ENCODE measurements at places on chromosomes 2 and 18.
A peak's percentile ranks its signal among the peaks of the same experiment; 100 is the strongest.

DNA sequence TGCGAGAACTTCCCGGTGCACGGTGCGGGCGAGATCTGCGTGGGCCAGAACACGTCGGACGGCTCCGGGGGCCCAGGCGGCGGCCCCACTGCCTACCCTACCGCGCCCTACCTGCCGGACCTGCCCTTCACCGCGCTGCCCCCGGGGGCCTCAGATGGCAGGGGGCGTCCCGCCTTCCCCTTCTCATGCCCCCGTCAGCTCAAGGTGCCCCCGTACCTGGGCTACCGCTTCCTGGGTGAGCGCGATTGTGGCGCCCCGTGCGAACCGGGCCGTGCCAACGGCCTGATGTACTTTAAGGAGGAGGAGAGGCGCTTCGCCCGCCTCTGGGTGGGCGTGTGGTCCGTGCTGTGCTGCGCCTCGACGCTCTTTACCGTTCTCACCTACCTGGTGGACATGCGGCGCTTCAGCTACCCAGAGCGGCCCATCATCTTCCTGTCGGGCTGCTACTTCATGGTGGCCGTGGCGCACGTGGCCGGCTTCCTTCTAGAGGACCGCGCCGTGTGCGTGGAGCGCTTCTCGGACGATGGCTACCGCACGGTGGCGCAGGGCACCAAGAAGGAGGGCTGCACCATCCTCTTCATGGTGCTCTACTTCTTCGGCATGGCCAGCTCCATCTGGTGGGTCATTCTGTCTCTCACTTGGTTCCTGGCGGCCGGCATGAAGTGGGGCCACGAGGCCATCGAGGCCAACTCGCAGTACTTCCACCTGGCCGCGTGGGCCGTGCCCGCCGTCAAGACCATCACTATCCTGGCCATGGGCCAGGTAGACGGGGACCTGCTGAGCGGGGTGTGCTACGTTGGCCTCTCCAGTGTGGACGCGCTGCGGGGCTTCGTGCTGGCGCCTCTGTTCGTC lies 1.7 kb downstream of the FZD7 start:
- peak; percentile 25 for DNase-seq

GRCh38 chr18:46435031-46435430 lies 222.0 kb downstream of the LOXHD1 start:
- DNase-seq, result no peak

DNA sequence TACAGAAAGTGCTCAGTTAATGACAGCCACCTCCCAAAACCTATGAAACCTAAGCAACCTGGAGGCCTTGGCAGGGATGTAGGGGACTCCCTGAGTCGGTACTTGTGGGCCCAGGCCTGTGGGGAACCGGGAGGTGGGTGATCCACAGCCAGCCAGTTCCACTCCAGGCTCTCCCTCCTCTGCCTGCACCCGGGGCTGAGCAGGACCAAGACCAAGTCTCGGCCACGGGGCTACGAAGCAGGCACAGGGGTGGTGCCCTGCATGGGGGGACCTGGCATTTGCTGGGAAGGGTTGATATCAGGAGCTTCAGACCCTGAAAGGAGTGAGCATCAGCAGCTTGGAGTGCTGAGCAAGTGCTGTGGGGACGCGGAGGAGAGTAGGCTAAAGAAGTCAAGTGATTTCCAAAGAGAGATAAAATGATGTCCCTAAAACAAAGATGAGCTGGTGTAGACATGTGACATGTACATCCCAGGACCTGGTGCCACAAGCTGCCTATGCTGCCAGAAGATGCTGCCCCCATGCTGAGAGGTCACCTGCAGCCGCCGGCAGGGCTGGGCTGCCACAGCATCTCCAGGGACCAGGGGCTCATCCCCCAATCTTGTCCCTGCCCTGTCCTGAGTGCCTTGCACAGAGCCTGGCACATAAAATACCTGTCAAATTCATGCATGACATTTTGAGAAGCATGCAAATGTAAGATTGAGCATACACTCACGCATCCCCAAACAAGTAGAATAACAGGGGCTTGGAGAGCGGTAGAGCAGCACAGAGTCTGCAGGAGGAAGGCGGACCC lies 21.5 kb downstream of the KCNIP3 start:
- DNase-seq, result no peak

DNA sequence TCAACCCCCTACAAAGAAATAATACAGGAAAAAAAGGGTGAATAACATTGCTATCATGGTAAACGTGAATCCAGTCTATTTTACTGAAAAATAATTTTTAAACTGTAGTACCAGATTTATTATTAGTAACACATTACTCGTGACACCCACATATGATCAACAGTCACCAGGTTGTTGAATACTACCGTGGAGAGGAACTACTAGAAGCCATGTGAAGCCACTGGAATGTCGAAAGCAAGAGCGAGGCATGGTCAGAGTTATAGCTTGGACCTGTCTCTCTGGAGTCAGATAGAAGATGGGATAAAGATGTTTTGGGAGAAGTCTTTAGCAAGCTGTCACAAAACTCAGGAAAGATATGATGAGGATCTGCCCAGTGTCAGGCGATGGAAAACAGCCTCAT lies 63.2 kb upstream of the EPB41L3 start:
- no peak for DNase-seq

DNA sequence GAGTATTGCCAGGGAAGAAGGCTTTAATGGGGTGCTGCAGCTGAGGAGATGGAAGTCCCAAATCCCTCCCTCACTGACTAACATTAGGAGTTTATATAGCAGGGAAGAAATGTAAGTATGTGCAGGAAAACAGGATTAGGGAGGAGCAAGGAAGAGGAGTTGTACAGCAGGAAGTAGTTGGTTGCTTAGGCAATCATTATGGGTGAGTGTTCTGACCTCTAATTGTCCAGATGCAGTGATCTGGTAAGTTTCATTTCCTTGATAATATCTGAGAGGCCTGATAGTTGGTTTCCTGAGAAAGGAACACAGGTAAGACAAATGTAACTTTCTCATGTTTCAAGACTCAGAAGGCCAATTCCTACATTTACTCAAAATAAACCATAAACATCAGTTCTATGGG lies 331.9 kb upstream of the GULP1 start:
- DNase-seq, result no peak

GRCh38 chr18:79781331-79781941 lies 16.3 kb upstream of the KCNG2 start:
- no peak for DNase-seq

- no peak for DNase-seq
Measured at GRCh38 chr2:100425573-100426383, 8.3 kb upstream of the CHST10 start.

- DNase-seq, result no peak
Measured at GRCh38 chr2:62817348-62817747, 111.8 kb downstream of the EHBP1 start.

DNA sequence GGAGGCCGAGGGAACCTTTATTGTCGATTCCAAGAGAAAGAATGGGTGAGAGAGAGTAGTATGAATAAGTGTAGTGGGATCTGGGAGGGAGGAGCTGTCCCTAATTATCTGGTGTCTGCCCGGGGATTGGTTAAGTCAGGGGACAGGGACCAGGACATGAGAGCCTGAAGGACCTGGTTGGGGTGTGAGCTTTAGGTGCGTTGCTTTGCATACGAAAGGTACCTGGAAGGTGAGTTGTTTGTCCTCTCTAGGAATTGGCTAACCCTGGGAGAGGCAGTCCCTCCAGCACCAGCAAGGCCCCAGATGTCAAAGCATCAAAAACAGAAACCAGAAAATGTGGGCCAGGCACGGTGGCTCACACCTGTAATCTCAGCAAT lies 48.1 kb upstream of the RPL31 start:
- DNase-seq, result no peak

- no peak for DNase-seq
Measured at GRCh38 chr2:220646424-220646823, 925.7 kb downstream of the EPHA4 start.

GRCh38 chr2:43230951-43231827 lies 4.8 kb upstream of the ZFP36L2 start:
- no peak for DNase-seq

DNA sequence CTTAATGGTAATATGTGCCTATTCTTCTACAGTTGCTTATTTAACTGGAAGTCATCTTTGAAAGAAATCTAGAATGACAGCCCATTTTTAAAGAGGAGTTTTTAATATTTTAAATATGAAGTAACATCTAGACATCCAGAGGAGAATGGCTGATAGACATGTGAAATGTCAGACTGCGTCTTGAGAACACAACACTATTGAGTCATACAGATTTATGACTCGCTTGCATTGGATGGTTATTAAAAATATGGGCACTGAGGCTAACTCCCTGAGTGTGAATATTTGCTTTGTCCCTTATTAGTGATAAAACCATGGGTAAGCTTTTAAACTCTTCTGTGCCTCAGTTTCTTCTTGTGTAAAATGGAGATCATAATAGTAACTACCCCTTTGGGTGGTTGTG lies 22.9 kb downstream of the TDRD15 start:
- no peak for DNase-seq

DNA sequence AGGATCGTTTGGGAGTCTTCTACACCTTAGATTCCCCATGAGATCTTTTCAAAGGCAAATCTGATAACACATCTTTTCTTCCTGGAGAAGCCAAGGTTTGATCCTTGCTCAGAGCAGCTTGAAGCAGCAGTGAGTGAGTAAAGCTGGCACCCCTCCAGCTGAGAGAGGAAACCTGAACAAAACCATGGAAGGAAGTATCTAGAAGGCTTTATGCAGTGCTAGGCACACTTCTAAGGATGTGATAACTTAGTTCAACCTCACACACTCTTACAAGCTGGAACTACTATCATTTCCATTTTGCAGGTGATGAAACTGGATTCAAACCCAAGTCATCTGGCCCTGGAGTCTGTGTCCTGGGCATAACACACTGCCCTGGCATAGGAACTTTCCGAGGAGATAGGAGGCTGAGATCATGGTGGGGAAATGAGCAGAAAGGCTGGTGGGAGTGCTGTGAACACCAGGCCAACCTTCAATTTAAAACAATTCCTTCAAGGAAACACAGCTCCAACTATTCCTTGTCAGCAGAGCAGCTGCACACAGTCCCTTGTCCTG lies 71.2 kb downstream of the CTAGE1 start:
- DNase-seq, result no peak

DNA sequence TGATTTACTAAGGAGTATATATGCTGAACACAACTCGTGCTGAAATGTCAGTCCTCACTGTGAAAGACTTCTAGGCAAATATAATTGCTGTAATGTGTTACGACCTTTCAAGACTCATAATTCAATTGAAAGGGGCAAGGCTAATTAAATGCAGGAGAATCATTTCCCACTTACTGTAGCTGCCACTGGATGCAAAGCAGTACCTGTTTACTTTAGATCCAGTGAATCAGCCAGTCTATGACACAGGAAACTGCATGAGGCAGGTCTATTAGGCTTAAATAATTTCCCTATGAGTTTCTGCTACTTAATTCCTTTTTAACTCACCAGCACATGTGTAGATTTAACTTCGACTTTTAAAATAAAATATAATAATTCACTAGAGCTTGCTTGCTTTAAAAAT lies 125.6 kb downstream of the CTNNA2 start:
- no peak for DNase-seq

DNA sequence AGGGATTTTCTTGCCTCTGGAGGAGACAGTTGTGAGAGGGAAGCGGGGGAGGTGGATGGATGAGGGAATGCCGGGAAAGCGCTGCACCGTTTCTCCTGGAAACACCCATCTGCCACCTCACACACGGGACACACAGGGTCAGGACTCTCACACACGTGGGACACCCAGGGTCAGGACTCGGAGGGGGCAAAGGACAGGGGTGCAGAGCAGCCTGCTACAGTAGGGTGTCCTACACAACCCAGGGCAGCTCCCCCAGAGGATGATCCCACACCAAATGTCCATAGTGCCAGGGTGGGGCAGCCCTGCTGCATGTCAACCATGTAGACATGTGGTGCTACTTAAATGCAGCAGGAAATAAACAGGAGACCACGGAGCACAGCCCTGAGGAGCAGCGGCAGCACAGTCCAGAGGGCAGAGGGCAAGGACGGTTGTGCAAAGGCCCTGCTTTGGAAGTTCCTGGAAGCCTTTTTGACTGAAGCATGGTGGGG lies 5.1 kb downstream of the RAMP1 start:
- DNase-seq, result no peak

- DNase-seq, result no peak
Measured at GRCh38 chr2:88608184-88608583, 19.1 kb downstream of the EIF2AK3 start.

- no peak for DNase-seq
Measured at GRCh38 chr2:233934524-233934923, 17.4 kb downstream of the TRPM8 start.

DNA sequence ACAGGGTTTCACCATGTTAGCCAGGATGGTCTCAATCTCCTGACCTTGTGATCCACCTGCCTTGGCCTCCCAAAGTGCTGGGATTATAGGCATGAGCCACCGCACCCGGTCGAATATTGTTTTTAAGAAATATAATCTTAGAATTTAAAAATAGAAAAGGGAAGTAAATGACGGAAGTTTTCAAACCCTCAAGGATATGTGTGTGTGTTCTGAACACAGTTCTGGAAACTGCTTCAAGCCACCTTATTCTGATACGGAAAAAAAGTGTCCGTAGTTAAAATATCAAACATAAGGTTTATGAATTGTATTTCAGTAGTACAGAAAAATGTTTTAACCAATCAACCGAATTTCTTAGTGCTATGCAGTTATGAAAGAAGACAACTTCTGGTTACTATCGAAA lies 115.9 kb downstream of the UPP2 start:
- no peak for DNase-seq

GRCh38 chr2:25056098-25056821 lies 14.4 kb downstream of the EFR3B start:
- DNase-seq, result no peak

DNA sequence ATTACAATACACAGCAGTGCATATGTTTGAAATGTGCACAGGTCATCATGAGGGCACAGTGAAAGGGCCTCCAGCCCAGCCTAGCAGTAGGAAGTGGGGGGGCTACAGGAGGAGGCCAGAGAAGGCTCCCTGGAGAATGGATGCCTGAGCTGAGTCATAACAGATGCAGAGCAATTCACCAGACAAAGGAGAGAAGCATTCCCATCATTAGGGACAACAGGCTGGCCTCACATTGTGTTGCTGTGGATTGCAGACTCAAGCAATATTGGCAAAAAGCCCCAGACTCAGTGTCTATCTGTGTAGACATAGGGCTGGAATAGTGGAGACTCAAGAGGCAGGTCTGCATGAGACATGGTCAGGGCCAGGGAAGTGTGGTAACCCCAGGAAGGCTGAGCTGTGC lies 329.9 kb downstream of the DLGAP1 start:
- DNase-seq, result no peak

- DNase-seq, result no peak
Measured at GRCh38 chr18:79488311-79489050, 92.8 kb downstream of the NFATC1 start.

- DNase-seq, result no peak
Measured at GRCh38 chr18:25759111-25759510, 331.3 kb downstream of the SS18 start.

- DNase-seq, result no peak
Measured at GRCh38 chr2:82837588-82838304, 1621.3 kb downstream of the SUCLG1 start.

GRCh38 chr2:232482301-232483238 lies 5.1 kb downstream of the ECEL1 start:
- no peak for DNase-seq

- DNase-seq, result no peak
Measured at GRCh38 chr18:60358516-60358915, 14.1 kb downstream of the MC4R start.

Data from CD4-positive, alpha-beta T cell treated with Interleukin-15 for 1 hour (primary cell).